Bronchial smooth muscle cell (primary cell): ENCODE measurements at places on chromosomes 11 and 22. TPM values are rescaled to one million over a fixed set of nuclear protein-coding genes. Genes with fewer than 3 reads are reported as not detected.

The GANAB gene
- 218 and 268 TPM in 2 replicates for total RNA-seq

The EFCAB6 gene
- total RNA-seq: 1.3 and 2.7 TPM in 2 replicates

The RIBC2 gene
- 0.32 TPM in 1 of 2 replicates, not detected in the other for total RNA-seq

The DGCR6 gene
- 0.63 and 1.4 TPM in 2 replicates for total RNA-seq

The OR10A5 gene
- total RNA-seq: not detected in 2 replicates

The CD3E gene
- not detected in 2 replicates for total RNA-seq

The NXPE1 gene
- not detected in 2 replicates for total RNA-seq

The HEPHL1 gene
- total RNA-seq: not detected in 2 replicates

The CKAP5 gene
- 57.8 and 58.0 TPM in 2 replicates for total RNA-seq

The OR6T1 gene
- total RNA-seq: not detected in 2 replicates

The ZNF280B gene
- total RNA-seq: 0.16 TPM in 1 of 2 replicates, not detected in the other

The GATD1 gene
- 20.5 and 20.8 TPM in 2 replicates for total RNA-seq

The SPA17 gene
- total RNA-seq: 7.3 and 11.7 TPM in 2 replicates

The DCDC1 gene
- 0.32 and 0.34 TPM in 2 replicates for total RNA-seq

The OR8D4 gene
- not detected in 2 replicates for total RNA-seq

The ARHGAP42 gene
- total RNA-seq: 1.6 and 3.9 TPM in 2 replicates

The EHF gene
- 0.16 and 1.4 TPM in 2 replicates for total RNA-seq

The CCND1 gene
- 336 and 341 TPM in 2 replicates for total RNA-seq

The BTG4 gene
- not detected in 2 replicates for total RNA-seq

The KBTBD4 gene
- 26.0 and 31.3 TPM in 2 replicates for total RNA-seq

The SEC14L3 gene
- total RNA-seq: not detected in 2 replicates

The LMO2 gene
- under 0.01 and 0.17 TPM in 2 replicates for total RNA-seq

The GRM5 gene
- under 0.01 TPM in 1 of 2 replicates, not detected in the other for total RNA-seq

The ZC3H12C gene
- total RNA-seq: 6.0 and 8.5 TPM in 2 replicates

The PYGM gene
- total RNA-seq: 3.9 and 5.0 TPM in 2 replicates

The OR8G1 gene
- not detected in 2 replicates for total RNA-seq

The ANO9 gene
- under 0.01 TPM in 1 of 2 replicates, not detected in the other for total RNA-seq

The PHF21B gene
- under 0.01 TPM in 1 of 2 replicates, not detected in the other for total RNA-seq

The ARHGAP8 gene
- total RNA-seq: under 0.01 and 0.86 TPM in 2 replicates
